ENCODE measurements at places on chromosomes 12 and 14.

GRCh38 chr14:95697764-95698163 is 11.5 kb downstream of the TCL1B start:
- no peak for DNase-seq

DNA sequence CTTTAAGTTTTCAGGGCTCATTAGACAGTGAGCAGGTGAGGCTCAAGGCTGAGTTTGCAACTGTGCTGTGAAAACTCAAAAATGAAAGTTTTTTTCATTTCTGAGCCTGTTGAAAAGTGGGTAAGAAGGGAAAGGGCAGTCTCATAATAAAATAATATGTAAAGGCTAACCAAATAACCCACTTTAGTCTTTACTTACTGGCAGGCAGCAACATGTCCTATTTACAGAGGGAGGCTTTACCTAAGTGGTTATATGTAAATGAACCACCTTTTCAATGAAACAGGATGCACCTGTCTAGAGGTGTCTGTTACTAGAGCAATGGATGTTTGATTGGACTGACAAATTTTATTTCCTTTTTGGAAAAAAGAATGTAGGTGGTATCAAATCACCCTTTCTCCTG is 158.0 kb downstream of the ETV6 start:
- no peak for DNase-seq

DNA sequence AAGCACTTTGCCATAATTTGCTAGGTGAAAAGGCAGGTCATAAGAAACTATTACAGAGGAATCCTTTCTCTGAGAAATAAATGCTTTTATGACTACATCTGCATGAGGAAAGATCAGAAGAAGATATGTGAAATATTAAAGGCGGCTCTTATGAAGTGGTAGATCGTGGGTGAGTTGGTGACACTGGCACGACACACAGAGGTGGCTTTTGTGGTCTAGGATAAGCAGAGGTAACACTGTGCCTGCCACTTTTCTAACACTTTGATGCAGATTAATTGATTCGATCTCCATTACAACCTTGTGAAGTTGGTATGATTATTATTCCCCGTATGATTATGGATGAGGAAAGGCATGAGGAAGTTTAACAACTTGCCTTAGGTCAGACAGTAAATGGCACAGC is 60.0 kb upstream of the ELK3 start:
- DNase-seq, result peak; percentile 9

DNA sequence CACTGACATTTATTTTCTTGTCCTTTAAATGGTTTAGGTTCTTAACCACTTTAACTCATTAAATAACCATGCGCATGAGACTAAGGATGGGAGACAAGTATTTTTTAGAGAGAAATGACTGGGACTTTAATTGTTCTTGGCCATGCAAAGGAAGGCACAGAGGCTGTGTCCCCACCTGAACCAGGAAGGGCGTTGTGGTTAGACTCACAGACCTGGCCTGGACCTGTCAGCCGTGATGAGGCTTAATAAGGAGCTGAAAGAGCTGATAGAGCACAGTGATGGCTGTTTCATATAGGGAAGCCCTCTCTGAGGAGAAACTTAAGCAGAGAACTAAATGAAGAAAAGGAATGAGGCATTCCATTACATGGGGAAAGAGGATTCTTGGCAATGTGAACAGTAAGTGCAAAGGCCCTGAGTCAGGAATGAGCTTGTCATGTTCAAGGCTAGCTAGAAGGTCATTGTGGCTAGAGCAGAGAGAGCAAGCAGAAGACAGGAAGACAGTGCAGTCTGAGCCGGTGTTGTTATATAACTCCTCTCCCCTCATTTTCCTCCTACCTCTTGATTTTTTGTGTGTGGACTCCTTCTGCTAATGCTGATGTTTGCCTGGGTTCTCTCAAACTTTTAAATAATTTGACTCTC is 74.4 kb upstream of the ANO4 start:
- no peak for DNase-seq

DNA sequence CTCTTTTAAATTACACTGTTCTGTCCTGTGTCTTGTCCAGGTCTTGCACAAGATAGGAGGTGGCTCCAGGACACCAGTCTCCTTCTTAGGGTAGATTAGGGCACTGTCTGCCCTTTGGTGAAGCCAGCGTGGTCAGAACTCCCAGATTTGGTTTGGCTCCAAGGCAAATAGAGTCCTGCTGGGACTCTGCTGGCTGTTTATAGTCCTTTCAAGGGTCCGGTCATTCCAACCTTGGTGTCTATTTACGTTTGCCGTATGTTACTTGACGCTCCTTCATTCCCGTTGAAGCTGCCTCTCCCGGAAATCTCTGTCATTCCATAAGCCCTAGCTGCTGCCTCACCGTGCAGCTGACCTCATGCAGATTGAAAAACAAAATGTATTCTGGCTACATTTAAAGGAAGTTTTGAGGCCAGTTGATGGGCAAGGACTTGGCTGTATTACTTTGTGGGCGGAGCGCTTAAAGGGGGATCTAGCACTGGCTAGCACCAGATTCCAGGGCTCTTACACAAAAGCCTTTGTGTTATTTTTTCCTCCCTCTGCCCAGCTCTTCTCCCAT is 180.6 kb downstream of the AKAP6 start:
- no peak for DNase-seq

GRCh38 chr12:46160981-46161690 is 107.7 kb downstream of the SLC38A1 start:
- DNase-seq, result no peak

DNA sequence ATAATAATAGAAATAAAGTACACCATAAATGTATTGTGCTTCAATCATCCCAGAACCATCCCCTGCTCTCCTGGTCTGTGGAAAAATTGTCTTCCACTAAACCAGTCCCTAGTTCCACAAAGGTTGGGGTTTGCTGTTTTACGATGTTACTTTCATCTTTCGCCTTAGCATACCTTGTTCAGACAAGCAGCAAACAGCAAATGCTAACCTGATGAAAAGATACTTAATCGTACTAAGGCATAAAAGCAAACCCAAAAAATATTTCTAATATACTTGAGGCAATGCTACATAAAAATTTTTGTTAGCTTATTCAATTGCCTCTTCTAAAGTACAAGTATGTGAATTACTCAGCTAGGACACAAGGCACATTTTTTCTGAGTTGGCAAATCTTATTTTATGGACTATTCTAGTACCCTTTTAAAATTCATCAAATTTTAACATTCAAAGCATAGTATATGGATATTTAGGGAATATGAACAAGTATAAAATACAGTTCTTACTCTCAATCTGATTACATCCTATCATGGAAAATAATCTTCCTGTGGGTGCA is 97.1 kb upstream of the PLEKHG7 start:
- DNase-seq, result no peak

GRCh38 chr12:39116861-39117260 is 211.5 kb upstream of the CPNE8 start:
- no peak for DNase-seq

DNA sequence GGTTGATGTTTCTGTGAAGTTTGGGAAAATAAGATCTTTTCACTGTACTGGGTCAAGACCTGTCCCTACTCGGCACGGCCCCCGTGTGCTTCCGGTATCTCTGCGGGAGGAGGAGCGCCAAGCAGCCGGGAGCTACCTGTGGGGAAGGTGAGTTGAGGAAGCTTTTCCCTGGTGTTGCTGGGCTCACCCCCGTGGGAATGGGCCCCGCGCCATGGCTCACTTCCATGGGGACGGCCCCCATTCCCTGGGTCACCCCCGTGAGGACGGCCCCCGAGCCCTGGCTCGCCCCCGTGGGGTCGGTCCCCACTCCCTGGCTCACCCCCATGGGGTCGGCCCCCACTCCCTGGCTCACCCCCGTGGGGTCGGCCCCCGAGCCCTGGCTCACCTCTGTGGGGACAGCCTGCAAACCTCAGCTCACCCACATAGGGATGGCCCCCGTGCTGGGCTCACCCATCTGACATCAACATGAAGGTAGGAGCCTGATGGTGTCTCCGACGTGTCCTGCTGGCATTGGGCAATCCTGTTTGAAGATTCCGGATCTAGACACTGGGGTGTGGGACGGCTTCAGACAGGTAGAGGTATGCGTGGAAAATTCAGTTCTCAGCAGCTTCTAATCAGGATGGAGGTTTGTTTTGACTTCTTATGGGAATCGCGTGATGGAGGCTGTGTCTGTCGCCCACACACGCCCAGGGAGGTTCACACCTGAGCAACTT is 9.1 kb downstream of the LRCOL1 start:
- DNase-seq, result no peak

- DNase-seq, result no peak
These were observed 39.9 kb downstream of the DNAI7 start for GRCh38 chr12:25155022-25155576.

GRCh38 chr12:122984612-122985337 is 4.3 kb downstream of the ARL6IP4 start:
- no peak for DNase-seq

GRCh38 chr14:52078095-52078531 is 9.3 kb upstream of the NID2 start:
- DNase-seq, result no peak

DNA sequence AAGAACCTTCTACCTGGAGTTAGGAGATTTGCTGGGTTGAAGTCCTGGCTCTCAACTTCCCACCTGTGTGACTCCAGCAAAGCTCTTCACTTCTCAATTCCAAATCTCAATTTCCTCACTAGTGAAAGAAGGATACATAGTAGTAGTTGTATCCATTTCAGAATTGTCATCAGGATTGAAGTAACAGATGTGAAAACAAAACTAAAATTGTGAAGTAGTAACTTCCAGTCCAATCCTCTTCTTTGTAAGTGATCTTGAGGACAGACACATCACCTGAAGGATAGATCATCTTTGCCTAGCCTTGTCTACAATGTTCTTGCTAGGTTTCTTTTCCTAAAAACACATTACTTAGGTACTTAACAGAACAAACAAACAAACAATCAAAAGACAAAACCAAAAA is 1.2 kb upstream of the LRRK2 start:
- DNase-seq, result no peak

DNA sequence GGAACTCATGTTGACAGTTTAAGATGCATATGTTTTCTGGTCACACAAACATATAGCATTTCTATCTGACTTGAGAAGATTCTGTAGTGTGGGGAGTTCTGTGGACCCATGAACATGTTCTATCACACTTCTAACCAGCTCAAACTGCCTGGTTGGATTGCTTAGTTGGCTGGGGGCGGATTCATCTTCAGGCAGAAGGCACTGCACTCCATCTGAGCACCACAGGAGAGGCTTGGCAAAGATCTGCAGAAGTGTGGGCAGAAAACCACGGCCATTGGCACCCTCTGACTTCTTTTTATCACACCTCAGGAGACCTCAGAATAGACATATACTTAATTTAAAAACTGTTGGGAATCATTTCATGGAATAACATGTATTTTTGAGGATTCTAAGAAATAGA is 68.5 kb downstream of the LIN7A start:
- DNase-seq, result no peak

DNA sequence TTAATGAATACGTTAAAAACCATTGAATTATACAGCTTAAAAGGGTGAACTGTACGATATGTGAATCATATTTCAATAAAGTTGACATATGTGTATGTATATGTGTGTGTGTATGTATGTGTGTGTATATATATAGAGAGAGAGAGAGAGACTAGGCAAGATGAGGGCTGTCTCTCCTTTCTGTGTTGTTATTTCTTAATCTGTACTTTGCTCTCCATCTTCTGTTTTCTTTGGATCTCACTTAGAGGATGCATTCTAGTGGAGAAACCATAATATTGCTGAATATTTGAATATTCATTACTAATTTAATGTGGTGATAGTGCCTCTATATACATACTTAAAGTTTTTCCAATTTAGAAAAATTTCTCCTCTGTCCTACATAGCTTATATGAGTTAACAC is 50.5 kb downstream of the PCNX1 start:
- DNase-seq, result no peak

- DNase-seq, result no peak
These were observed 84.2 kb downstream of the PDE3A start for GRCh38 chr12:20452496-20453010.

GRCh38 chr12:59067083-59067482 is 146.8 kb upstream of the LRIG3 start:
- no peak for DNase-seq

DNA sequence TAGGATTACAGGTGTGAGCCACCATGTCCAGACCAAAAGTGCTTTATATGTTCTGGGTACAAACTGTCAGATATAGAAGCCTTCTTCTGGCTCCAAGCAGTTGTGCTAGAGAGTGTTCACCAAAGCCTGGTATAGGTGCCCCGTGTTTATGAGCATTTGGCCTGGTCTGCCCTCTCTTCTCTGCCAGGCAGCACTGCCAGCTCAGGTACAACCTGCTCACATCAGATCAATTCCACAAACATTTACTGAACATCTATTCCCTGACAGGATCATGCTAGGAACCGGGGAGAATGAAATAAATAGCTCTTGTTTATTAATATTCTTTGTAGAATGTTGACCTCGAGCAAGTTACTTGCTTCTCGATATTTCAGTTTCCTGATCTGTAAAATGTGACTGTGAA is 20.0 kb upstream of the SOCS2 start:
- DNase-seq, result no peak

GRCh38 chr14:65117769-65118745 is 15.7 kb upstream of the MAX start:
- DNase-seq, result no peak

GRCh38 chr14:67426983-67427606 is 15.1 kb upstream of the PLEK2 start:
- DNase-seq, result peak; percentile 35

DNA sequence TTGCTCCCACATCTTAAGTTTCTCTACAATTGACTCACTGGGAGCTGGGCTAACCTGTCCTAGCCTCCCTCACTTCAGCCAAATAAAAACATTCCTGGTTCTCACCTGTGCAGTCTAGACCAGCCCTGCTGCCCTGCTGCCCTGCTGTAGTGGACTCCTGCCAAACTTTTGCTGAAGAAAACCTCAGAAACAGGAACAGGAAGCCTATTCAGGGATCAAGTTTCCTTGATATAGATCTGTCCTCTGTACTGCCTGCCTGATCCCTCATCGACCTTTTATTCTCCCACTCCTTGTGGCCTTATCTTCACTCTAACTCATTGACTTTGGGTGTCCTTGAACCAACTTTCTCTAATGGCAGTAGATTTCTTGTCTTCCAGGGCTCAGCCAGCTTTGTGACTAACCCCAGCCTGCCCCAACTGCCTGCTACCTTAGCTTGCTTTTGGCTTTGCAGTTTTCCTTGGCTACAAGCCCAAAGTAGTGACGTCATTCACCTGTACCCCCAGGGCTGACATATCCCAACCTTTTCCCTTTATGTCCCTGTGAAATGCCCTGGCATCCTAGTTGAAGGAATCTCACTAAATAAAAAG is 234.8 kb downstream of the DUSP6 start:
- no peak for DNase-seq

GRCh38 chr14:66139432-66139831 is 346.7 kb upstream of the CCDC196 start:
- no peak for DNase-seq

DNA sequence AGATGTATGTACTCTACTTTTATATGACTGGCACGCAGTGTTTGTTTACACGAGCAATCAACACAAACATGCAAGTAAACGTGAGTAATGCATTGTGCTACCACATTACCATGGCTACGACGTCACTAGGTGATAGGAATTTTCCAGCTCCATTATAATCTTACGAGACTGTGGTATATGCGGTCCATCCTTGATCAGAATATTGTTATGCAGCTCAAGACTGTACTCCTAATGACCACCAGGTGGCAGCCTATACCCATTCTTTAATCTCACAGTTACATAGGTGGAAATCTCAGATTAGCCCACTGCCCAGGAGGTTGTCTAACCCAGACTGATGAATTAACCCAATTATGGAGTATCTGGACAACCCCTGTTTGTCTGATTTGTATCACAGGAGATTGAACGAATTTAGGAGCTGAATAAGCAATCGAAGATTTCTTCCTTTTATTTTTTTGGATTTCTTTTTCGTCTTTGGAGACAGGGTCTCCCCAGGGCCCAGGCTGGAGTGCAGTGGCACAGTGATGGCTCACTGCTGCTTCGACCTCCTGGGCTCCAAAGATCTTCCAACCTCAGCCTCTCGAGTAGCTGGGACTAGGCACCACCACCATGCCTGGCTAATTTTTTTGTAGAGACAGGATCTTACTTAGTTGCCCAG is 8.7 kb upstream of the TESPA1 start:
- peak; percentile 53 for DNase-seq
